ENCODE measurements at places on chromosomes 11 and 22.

GRCh38 chr11:27281740-27282590 lies 81.0 kb downstream of the CCDC34 start:
- no peak for DNase-seq

- DNase-seq, result no peak
These were observed 23.2 kb downstream of the FADS2 start for GRCh38 chr11:61851113-61851899.

DNA sequence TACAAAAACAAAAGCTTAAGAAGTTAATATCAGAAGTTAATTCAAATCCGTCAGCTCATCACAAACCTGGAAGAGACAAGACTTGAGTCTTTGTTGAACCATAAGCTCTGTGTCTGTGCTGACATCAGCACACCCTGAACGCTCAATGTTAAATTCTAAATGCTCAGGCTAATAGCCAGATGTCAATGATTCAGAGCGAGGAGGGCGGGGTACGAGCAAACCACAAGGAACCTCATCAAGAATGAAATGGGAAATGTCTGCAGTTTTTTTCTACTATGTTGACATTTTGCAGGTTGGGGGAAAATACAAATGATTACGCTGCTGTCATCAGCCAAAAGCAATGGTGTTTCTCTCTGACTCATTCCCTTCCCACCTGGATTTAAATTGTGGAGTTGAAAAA lies 1057.2 kb downstream of the NTM start:
- DNase-seq, result no peak

- no peak for DNase-seq
These were observed 45.8 kb downstream of the RCN1 start for GRCh38 chr11:32136657-32137056.

- DNase-seq, result no peak
These were observed 235.4 kb upstream of the NARS2 start for GRCh38 chr11:78809931-78810541.
